Neural crest cell (in vitro differentiated cells): ENCODE measurements at places on chromosomes 1 and 21.

DNA sequence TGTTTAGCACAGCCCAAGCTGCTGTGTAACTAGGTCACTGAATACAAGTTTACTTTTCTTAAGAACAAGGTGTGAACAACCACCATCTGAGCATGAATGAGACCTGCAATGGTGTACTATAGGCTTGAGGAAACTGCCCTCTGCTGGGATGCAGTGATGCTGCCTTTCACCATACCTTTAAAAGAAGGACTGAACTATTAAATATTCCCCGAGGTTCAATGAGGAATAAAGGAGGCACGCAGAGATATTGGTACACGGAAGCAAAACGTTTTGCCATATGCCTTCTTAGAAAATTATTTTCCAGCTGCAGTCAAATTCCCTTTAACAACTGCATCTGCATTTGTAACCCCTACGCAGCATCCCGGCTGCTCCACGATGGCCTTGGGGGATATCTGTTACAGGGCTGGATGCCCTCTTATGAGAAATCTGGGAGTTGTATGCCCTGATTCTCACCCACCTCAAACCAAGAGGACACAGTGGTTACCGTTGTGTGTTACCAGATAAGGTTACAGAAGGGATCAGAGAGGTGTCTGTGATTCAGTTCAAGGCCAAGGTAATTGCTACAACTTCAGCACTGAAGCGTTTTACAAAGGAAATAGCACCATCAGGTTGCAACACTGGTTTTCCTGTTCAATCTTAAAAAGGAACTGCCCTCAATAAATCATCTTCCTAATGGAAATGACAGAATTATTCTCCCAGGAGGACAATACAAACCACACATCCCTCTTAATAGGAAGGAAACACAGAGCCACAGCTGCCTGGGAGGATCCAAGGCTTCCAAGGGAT is 470.5 kb downstream of the LTN1 start:
- H3K4me3 ChIP-seq: no peak overlapping the region
- no peaks in the 10 kb centered on the region for H3K27me3 ChIP-seq
- H3K4me1 ChIP-seq: peaks cover 5% of the 10 kb centered on the region
- DNase-seq: no peak

DNA sequence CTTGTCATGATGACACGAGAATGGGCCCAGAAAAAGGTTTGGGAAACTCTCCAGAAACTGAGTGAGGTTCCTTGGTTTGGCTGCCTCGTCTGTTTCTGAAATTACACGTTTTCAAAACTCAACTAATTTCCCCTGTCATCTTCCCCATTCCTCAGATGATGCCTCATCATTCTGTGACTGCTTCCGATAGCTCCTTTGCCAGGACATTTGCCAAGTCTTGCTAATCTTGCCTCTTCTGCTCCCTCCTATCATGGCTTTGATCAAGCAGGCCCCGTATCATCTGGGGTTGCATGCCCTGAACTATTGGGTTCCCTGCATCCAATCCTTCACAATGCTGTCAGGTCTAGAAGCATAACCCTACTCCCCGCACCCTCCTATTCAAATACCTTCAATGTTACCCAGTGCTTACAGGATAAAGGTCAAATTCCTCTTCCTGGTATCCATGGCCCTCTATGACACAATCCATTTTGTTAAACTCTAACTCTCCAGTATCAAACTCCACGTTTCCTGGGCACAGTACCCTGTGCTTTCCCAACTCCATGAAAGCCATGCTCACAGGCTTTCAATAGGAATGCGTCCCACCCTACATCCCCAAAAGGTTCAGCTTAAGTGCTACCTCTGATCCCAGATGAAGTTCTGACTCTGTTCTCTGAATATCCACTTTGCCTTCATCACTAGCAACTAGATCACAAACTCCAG is 22.2 kb upstream of the TMEM200B start:
- no peaks in the 10 kb centered on the region for H3K27me3 ChIP-seq
- H3K4me3 ChIP-seq: no peak overlapping the region
- H3K36me3 ChIP-seq: peaks cover 47% of the 10 kb centered on the region
- DNase-seq: no peak

- peaks cover 14% of the 10 kb centered on the region for H3K27me3 ChIP-seq
- DNase-seq: no peak
- no peaks in the 10 kb centered on the region for H3K36me3 ChIP-seq
- H3K4me1 ChIP-seq: peaks cover 26% of the 10 kb centered on the region
- no peak overlapping the region for H3K27ac ChIP-seq
These were observed 13.5 kb downstream of the MAP3K21 start for GRCh38 chr1:233340966-233341516.

- H3K4me3 ChIP-seq: no peak overlapping the region
- no peak overlapping the region for H3K27ac ChIP-seq
- DNase-seq: no peak
- no peaks in the 10 kb centered on the region for H3K27me3 ChIP-seq
These were observed 62.8 kb downstream of the NRIP1 start for GRCh38 chr21:15001857-15002606.

GRCh38 chr1:206722751-206723461 is 38.2 kb downstream of the MAPKAPK2 start:
- H3K4me3 ChIP-seq: no peak overlapping the region
- H3K4me1 ChIP-seq: peaks cover 16% of the 10 kb centered on the region
- H3K27ac ChIP-seq: no peak overlapping the region
- DNase-seq: no peak
- H3K36me3 ChIP-seq: no peaks in the 10 kb centered on the region

GRCh38 chr1:82565146-82565545 is 764.4 kb downstream of the ADGRL2 start:
- peak overlapping the region; percentile 28 for H3K4me3 ChIP-seq
- DNase-seq: no peak
- no peaks in the 10 kb centered on the region for H3K27me3 ChIP-seq
- peaks cover 55% of the 10 kb centered on the region for H3K4me1 ChIP-seq
